CD4-positive, alpha-beta T cell treated with Interleukin-2 at 100 ng/mL for 4 hours (primary cell): ENCODE measurements at places on chromosomes 13 and 19.

- DNase-seq = no peak
Observed at GRCh38 chr19:13053761-13054625, 48.7 kb downstream of the LYL1 start.

DNA sequence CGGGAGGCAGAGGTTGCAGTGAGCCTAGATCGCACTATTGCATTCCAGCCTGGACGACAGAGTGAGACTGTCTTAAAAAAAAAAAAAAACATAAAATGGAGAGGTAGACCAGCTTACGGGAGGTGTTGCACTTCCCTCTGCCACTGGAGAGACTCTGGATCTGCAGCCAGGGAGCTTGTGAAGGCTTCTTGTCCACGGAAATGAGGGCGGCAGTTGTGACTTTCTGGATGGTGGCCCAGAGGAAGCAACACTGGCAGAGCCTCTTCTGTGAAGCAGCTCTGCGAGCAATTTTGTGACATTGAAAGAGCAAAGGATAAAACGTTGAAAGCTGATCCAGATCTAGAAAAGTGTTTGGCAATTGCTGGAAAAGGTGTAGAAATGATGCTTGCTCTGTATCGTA is 10.4 kb downstream of the SPINT2 start:
- no peak for DNase-seq

- DNase-seq = no peak
Observed at GRCh38 chr13:44895264-44895952, 93.9 kb downstream of the NUFIP1 start.

GRCh38 chr19:954672-955494 is 29.0 kb downstream of the ARID3A start:
- DNase-seq = no peak

GRCh38 chr19:54418030-54418929 is 3.0 kb downstream of the TTYH1 start:
- DNase-seq = peak; percentile 12
